Natural killer cell treated with Interleukin-12 subunit alpha and Interleukin-12 subunit beta and Interleukin-15 and Interleukin-18, amount 100 ng/mL, for 72 hours (primary cell): ENCODE measurements at places on chromosomes 7 and 10.
A peak's percentile ranks its signal among the peaks of the same experiment; 100 is the strongest.

- peak; percentile 77 for DNase-seq
These were observed 10.5 kb upstream of the MTPAP start for GRCh38 chr10:30359373-30360206.

DNA sequence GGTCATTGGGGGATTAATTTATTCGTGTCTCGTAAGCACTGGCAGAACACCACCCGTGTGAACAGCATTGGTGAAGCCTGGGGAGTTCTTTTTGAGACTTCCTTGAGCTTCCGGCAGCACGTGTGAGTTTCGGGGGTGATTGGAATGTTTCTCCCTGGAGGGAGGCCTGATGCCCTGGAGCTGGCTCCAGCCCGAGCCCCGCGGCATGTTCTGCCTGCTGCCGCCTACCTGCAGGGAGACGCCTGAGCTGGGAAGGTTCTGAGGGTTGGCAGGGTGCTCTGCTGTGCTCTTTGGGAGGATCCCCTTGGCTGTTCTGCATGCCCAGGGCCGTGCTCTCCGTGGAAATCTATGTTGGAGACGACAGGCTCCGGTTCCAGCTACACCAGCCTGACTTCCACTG lies 159.3 kb downstream of the MGMT start:
- no peak for DNase-seq

DNA sequence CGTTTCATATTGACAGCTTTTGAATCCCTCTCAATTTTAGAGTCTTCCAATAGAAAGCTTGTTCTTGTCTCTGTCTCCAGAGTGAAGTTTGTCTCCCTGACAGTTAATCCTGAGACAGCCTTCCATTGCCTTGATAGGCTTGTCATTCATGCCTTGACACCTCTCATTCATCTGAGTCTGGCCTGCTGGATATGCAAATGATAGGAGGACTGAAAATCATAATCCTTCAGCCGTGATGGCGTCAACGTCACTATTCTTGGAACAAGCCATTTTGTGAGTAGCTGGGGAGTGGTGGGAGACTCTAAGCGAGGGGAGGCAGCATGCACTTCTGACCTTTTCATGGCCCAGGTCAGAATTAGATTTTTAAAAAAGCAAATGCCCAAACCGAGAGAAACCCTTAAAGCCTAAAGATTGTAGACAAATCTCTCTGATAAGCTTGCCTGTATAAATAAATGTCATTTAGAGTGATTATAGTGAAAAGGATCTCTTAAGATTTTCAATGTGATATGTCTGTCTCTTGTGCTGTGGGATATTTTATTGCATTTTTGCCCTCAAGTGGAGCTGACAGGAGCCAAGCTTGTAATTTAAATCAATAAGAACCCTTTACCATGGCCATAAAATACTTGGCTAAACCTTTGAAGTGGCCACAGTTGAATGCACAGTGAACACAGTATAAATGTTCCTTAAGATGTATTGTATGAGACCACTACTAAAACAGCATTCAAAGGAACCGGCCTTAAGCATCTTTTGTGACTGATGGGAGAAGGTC lies 148.8 kb downstream of the SNX10 start:
- DNase-seq: no peak

DNA sequence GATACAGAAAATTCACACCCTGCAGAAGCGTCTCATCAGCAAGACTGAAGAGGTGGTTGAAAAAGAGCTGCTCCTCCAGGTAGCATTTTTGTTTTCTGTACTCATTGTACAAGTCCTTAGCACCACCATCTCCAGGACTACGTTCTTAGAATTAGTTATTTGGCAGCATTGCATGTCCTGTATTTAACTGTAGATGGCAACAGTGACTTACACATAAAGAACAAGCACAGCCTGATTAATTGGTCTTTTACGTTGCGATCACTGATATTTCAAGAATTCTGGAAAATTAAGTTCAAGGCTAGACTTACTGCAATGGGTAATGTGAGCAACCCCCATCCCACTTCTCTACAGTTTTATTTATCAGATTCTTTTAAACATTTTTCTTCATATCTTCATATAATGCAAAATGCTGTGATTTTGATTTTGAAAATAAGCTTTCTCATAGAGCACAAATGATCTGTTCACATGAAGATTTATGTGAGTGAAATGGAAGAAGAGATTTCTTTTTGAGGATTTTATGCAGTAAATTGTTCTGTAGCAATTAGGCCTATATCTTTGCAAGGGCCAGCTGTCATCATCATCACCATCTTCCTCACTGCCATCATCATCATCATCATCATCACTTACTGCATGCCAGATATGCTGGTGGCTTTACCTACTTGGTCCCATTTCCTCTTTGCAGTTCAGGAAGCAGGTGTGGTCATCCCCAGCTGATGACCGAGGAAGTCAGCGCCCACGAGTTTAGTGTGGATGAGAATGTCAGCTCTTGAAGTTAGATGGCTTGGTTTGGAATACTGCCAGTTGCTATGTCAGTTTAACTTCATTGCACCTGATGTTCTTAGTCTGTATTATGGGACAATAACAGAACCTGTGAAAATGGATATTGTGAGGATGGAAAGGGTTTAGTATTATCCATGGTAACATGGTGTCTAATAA lies 53.4 kb downstream of the CFAP58 start:
- DNase-seq: no peak

DNA sequence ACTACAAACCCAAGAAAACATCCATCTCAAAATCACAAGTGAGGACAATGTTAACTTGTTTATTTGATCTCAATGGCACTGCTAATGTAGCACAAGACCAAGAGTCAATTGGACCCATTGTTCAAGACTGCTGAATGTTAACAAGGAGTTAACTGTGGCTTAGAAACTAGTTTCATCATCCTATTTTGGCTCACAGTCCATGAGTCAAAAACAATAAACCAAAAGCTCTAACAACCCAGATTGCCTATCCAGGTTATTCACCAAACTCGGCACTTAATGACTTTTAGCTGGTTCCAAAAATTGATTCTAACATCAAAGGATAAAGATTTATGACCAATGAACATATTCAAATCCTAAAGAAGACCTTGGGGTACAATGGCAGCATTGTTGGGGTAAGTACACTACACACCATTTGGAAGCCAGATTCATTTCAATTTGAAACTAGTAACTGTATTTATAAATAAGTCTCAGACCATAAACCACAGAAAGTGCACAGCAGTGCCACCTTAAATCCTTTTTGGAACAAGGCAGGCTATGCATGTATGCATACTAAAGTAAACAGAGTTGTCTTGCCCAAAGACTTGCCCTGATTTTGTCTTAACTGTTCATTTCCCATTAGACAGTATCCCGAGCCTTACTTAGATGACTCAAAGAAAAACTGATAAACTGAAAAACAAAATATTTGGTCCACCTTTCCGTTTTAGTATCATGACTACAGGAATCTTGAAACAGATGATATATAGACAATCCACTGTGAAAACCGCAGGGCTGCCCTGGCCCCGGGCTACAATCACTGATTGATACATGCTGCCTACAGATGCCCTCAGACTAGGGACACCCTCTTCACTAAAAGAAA lies 84.5 kb downstream of the SRPK2 start:
- no peak for DNase-seq

DNA sequence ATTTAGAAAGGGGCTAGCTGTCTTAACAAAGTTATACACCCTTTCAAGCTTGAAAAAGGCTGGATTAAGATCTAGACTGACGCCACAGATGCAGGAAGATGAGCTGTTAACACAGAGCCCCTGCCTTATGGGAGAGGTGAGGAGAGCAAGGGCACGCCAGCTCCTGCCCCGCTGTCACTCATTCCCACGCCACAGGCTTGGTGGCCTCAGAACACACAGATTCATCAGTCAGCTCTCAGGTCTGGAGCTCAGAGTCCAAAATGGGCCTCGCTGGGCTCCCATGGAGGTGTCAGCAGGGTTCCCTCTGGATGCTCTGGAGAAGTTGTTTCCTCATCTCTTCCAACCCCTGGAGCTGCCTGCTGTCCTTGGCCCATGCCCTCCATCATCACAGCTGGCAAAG lies 554.2 kb downstream of the TCERG1L start:
- DNase-seq: no peak

GRCh38 chr7:8179486-8179885 lies 82.5 kb downstream of the ICA1 start:
- DNase-seq: no peak

- no peak for DNase-seq
These were observed 182.6 kb upstream of the CXCL12 start for GRCh38 chr10:44567471-44567870.

DNA sequence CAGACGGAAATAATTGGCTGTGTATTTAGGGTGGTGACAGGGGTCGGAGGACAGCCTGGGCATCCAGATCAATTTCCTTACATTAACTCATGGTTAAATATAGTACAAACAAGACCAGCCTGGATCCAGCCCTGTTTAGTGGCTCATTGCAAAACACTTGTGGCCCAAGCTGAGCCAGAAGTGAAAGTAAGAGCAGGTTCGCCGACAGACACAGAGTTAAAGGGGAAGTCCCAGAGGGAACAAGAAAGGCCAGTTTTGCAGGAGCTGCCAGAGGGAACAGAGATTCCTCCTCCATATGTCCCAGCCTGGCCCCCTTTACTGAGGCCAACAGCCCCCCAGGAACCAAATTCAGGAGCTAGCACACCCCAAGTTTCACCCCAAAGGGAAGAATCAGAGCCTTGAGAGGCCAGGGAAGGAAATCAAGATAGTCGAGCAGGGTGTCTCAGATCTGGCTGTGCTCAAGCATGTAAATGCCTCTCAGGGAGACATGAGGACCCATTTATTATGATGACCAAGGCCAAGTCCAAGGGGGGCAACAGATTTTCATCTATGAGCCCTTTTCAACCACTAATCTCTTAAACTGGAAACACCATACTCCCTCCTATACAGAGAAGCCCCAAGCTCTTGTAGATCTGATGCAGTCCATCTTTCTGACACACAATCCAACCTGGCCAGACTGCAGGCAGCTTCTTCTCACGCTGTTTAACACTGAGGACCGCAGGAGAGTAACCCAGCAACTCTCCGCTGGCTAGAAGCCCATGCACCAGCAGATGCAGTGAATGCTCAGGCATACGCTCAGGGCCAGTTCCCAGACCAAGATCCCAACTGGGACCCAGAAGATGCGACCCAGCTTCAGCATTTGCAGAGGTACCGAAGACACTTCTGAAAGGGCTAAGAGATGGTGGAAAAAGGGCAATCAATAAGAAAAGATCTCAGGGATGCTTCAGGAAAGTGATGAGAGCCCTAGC lies 15.9 kb upstream of the ADCK2 start:
- peak; percentile 73 for DNase-seq

- no peak for DNase-seq
These were observed 318.1 kb downstream of the KCNMA1 start for GRCh38 chr10:77319557-77319956.

DNA sequence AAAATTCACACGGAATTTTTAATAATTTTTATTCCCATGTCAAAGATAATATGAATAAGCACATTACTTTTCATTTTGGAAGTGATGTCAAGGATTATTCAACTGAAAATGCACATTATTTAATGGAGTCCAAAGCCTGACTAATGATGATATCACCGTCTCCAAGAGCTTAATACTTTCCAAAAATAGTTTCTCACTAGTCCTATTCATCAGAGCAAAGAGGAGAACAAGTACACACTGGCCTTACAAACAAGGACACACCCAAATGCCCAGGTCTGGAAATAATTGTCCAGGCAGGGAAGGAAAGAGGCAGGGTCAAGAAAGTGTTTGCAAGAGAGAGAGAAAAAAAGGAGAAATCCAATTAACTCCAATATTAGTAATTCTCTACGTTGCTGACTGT lies 216.8 kb upstream of the CCDC6 start:
- no peak for DNase-seq

GRCh38 chr7:80087051-80087770 lies 47.4 kb upstream of the GNAI1 start:
- DNase-seq: no peak

DNA sequence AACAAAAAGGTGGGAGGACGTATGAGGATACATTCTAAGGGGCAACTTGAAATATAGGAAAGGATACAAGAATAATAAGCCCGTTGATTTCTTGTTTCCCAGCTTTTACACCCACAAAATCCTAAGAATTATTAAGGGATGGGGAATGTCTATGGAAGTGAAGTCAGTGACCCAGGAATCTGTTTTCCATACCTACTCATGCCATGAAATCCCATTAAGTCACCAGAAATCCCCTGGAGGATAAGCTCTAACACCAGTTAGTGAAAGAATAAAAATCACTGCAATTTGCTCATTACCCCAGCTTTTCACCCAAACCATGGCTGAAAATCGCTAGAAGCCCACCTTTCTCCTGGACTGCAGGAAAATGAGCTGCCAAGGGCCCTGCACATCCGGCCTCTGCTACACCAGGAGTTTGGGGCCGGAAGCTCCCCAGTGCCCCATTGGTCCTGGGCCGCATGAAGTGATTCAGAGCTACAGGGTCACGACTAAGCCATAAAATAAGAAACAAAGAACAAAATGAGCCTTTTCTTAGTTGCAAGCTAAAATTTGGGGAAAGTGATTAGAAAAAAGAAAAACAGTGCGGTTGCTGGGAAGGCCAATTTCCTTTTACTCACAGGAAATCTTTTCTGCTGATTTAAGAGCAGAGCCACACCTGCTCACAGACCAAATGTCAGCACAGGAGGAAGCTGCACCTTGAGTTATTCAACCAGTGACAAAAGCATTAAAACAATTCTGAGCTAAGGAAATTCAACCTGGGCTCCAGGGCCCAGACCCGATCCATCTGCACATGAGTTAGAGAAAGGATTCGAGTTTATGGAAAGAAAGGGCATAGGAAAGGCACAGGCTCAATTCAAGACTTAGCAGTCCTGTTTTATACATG lies 40.3 kb downstream of the HIPK2 start:
- no peak for DNase-seq

GRCh38 chr10:52136921-52137320 lies 177.2 kb upstream of the DKK1 start:
- no peak for DNase-seq

DNA sequence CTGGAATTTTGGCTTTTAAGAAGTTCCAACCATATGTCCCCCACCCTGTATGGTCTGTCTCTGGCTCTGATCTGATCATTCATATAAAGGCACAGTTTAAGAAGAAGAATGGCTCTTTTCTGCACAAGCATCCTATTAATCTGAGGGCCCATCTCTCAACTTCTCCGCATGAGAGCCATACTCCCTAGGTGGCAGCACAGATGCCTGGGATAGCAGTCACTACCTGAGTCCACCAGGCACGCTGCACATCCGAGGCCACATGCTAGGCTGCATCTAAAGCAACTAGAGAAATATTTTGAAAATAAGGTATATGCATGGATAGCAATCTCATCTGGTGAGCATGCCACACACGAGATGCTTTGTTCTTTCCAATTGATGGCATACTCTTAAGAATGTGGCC lies 565.5 kb downstream of the PARD3 start:
- no peak for DNase-seq

GRCh38 chr7:19249281-19249680 lies 104.1 kb upstream of the FERD3L start:
- DNase-seq: no peak

- DNase-seq: no peak
These were observed 63.8 kb downstream of the BPGM start for GRCh38 chr7:134710511-134710853.

DNA sequence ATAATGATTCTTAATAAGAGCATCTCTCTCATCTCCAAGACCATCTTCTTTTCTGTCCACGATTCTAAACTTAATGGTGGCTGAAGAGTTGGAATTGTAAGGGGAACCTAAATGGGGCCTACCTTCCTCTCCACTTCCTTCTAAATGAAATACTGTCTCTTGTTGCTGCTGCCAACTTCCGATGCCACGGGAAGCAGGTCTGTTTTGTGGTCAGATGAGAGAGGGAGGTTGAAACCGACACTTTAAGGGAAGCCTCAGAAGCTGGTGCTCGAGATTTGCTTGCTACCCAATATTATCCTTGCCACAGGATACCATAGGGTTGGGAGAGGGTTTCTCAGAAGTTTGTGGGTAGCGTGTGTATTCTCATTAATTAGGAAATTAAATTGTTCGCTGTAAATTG lies 464.1 kb downstream of the SUGCT start:
- DNase-seq: no peak
